ENCODE measurements at places on chromosomes 6 and 20.

GRCh38 chr6:11543919-11544518, 6.5 kb downstream of the TMEM170B start:
- DNase-seq, result no peak

DNA sequence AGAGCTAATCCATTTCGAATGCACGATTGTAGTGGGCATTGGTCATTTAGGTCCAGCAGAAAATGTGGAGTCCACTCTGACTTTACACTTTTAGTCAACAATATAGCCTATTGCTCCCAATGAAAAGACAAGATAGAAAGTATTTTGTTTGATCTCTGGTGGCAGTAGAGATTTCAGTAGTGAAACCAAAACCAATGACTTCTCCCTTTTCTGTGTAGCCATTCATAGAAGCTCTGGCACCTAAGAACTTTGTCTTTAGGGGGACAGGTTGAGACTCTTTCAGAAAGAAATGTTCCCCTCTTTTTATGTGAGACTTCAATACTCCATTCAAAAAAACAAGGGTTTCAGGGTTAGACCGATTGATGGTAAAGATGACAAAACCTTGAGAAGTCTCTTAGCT, 510.8 kb upstream of the POU3F2 start:
- DNase-seq, result no peak

- no peak for DNase-seq
These were observed 43.4 kb downstream of the NHSL1 start for GRCh38 chr6:138455746-138456400.

- DNase-seq, result no peak
These were observed 48.0 kb downstream of the BCAS4 start for GRCh38 chr20:50842821-50843220.

- DNase-seq, result no peak
These were observed 65.3 kb downstream of the KAT14 start for GRCh38 chr20:18202966-18203365.

- no peak for DNase-seq
These were observed 308.1 kb downstream of the FOXC1 start for GRCh38 chr6:1917626-1918371.

Data from NCI-H2081 (cell line).